Common myeloid progenitor, CD34-positive (primary cell): ENCODE measurements at places on chromosomes 16 and 17.

DNA sequence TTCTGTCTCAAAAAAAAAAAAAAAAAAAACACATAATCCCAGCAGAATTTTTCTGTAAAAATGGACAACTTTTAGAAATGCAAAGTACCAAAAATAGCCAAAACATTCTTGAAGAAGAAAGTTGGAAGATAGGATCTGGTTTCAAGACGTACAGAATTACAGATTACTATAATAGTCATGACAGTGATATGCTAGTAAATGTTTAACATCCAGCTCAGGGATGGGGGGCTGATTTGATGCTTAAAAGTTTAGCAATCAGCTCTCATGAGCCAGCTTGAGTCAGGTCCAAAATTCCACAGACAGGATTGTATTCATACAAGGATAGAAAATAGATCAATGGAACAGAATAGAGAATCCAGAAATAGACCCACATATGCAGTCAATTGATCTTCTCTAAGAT, 100.5 kb downstream of the CYB561 start:
- no peak for DNase-seq

DNA sequence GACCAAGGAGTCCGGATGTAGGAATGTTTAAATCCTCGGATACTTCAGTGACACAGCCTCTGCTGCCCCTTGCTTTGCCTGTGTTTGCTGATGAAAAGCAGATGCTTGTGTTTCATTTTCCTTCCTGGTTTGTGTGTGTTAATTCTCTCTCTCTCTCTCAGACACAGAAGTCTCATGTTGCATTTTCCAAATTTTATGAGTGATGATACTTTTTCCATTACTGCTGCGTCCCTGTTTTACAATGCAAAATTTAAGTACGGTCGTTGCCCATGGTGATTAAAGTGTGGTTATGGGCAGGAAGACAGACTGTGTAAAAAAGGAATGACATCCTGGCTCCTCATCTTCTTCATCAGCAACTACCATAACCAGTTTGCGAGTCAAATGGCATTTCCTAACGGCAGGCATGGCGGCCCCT, 5.7 kb downstream of the RMI2 start:
- DNase-seq = no peak

DNA sequence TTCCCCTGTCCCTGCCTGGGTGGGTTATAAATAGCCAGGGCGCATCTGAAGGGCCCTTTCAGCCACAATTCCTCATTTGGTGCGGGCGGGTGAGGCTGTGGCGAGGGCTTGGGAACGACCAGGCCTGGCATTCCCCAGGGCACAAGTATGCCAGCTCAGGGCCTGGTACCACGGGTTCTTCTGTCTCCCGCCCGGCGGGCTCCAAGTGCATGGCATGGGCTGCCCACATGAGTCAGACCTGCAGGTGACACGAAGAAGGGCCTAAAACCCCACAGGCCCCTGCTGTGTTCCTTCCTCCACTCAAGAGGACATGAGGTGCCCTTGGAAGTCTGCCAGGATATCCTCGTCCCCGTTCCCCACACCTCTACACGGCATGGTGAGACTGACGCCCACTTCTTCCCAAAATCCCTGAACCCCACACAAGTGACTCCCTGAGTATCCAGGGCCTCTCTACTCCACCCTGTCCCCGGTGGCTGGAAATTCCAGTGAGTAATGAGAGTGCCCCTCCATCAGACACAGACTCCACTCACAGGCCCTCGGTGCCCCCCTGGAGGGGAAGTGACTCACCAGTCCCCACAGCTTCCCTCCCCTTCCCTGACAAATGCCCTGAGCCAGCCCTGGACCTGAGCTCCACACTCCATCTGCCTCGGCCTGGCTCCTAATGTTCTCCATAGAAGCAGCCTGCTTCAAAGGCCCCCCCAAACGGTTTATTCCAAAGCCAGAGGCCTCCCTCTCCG, 68.8 kb downstream of the ABR start:
- DNase-seq = peak; percentile 90

GRCh38 chr17:34472363-34472762, 107.0 kb upstream of the TMEM132E start:
- DNase-seq = no peak

DNA sequence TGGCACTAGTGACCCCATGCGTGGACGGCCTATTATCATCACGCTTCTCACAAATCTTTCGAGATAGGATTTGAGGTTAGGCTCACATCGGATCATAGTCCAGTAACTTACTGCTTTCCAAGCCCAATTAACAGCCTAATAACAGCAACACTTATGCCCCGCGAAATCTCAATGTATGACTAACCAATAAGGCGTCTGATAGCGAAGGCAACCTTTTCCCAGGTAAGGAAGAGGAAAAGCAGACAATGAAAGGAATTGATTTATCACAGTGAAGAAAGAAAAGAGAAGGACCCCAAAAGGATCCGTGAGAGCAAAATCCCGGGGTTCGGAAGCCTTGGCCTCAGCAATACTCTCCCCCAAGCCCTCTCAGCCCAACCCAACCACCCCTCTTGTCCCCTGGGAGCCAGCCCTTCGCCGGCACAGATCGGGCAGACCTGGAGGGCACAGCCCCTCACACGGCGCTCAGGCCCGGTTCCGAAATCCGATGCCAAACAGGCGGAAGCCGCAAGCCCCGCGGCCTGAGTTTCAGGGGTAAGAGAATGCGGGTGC, 534 bp downstream of the GPATCH8 start:
- peak; percentile 16 for DNase-seq

- no peak for DNase-seq
Measured at GRCh38 chr17:77503293-77503655, 362.5 kb downstream of the SEC14L1 start.

- DNase-seq = no peak
Measured at GRCh38 chr16:373020-373598, 2.8 kb upstream of the MRPL28 start.

- DNase-seq = peak; percentile 56
Measured at GRCh38 chr17:81536299-81537290, 8.4 kb downstream of the FSCN2 start.

DNA sequence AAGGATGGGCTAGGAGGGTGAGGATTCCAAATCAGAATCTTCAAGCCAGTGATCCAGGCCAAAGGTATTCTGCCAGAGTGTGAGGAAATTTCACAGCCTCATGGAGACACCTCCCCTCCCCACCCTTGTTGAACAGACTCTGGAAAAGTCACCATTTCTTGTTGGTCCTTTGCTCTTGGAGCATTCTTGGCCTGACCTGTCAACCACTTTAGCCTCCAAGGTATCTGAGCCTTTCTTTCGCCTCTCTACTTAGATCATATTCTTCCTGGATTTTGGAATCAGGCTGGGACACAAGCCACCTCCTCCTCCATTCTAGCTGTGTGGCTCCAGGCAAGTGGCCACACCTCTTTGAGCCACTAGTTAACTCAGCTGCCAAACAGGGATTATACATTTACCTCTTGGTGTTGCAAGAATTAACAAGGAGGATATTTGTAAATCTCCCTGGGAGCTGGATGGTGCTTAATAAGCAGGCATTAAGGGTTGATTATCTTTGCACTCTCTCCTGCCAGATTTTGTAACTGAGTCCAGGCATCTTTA, 193.5 kb downstream of the WWOX start:
- DNase-seq = no peak

DNA sequence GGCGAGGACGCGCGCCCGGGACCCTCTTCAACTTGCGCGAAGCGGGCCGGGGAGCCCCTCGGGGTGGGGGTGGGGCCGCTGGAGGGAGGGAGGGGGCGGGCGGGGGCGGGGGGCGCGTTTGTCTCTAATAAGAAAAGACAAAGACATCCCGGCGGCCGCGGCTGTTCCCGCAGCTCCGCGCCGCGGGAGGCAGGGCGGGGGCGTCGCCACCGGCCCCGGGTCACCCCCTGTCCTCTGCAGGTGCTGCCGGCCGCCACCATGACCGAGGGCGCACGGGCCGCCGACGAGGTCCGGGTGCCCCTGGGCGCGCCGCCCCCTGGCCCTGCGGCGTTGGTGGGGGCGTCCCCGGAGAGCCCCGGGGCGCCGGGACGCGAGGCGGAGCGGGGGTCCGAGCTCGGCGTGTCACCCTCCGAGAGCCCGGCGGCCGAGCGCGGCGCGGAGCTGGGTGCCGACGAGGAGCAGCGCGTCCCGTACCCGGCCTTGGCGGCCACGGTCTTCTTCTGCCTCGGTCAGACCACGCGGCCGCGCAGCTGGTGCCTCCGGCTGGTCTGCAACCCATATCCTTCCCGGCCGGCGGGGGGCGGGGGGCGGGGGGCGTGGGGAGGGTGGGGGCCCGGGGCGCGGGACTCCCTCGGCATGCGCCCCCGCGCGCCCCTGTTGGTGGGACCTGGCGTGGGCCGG, 714 bp downstream of the CACNA1H start:
- DNase-seq = no peak

DNA sequence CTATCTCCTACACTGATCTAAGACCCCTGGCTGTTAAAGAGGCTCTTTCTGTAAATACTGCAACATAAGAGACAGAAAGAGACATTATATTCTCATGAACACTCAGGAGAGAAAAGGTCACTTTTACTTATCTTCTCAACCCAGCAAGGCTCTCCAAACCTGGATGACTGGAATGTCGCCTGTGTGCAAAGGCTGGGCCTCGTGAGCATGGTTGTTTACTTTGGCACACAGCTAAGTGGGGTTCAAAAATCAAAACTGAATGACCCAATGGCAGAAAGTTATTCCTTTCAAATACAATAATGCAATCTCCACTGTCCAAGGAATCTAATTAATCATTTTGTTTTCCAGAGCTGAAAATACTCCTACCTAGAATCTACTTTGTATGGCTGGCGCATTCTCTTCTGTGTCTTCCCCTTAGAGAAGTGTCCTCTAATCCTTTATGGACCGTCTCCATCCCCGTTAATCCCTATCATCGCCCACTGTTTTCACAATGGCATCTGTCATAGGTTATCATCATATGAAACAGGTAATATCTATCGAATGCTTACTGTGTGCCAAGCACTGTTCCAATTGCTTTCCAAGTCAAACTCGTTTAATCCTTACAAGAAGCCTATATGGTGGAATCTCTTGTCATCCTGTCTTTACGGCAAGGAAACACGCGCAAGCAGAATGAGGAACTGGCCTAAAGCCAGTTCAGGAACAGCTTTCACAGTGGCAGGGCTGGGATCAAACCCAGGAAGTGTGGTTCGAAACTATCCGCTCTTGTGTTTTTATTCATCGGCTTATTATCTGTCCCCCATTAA, 1.3 kb downstream of the SLX4 start:
- DNase-seq = peak; percentile 34

DNA sequence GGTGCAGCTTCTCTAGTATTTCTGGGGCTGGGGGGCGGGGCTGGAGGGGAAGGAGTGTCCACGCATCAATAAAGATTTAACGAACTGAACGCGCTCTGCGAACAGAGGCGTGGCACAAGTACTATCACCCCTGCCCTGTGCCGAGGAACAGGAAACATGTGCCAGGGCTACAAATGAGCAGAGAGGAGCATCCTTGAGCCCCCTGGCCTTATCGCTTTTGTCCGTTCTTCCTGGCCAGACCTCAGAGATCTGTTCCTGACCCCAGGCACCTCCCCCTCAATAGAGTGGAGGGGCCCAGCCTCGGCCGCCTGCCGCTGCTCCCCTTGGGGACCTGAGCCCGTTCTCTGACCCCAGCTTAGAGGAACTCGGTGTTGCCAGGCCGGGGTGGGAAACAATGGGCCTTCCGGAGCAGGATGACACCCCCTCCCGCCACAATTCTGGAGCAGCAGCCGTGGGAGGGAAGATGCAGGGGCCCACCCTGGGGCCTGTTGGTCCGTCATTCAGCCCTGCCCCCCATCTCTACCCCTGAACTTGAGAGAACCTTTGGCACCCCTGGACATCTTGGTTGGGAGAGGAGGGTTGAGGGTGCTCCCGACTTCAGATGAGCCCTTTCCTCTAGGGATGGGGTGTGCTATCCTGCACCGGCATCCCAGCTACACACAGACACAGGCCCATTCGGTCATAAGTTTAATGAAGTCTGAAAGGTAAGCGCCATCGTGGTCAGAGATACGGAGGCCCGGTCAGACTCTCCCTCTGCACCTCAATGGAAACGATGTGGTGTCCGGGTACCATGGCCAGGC, 1.1 kb downstream of the NAA38 start:
- peak; percentile 95 for DNase-seq

GRCh38 chr16:89253548-89254287, 36.2 kb downstream of the ZNF778 start:
- peak; percentile 43 for DNase-seq

GRCh38 chr17:17975436-17975835, 2.8 kb downstream of the DRC3 start:
- peak; percentile 25 for DNase-seq

DNA sequence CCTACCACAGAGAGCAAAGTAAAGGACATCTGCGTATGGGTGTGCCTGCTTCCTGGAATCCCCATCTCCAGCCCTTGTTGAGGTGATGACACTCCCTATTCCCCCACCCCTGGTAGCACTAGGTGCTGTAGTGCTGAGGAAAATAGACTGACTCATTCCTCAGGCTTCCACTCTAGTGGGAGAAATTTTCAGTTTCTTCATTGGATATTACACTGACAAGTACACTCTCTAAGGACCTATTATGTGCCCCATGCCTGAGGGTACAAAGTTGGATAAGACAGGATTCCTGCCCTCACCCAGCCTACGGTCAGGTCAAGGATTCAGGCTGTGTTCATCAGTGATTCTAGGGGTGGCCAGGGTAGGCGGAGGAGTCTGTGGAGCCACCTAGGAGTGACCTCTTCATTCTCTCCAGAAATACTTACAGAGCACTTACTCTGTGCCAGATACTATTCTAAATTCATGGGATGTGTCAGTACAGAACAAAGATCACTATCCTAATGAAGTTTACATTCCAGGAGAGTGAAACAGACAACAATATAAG, 4.5 kb upstream of the ZC3H7A start:
- DNase-seq = no peak

- peak; percentile 70 for DNase-seq
Measured at GRCh38 chr16:87635541-87636049, 33.3 kb downstream of the JPH3 start.

- DNase-seq = peak; percentile 9
Measured at GRCh38 chr17:67208232-67208631, 36.8 kb downstream of the HELZ start.

- DNase-seq = no peak
Measured at GRCh38 chr17:48746916-48747444, 18.4 kb upstream of the HOXB13 start.

DNA sequence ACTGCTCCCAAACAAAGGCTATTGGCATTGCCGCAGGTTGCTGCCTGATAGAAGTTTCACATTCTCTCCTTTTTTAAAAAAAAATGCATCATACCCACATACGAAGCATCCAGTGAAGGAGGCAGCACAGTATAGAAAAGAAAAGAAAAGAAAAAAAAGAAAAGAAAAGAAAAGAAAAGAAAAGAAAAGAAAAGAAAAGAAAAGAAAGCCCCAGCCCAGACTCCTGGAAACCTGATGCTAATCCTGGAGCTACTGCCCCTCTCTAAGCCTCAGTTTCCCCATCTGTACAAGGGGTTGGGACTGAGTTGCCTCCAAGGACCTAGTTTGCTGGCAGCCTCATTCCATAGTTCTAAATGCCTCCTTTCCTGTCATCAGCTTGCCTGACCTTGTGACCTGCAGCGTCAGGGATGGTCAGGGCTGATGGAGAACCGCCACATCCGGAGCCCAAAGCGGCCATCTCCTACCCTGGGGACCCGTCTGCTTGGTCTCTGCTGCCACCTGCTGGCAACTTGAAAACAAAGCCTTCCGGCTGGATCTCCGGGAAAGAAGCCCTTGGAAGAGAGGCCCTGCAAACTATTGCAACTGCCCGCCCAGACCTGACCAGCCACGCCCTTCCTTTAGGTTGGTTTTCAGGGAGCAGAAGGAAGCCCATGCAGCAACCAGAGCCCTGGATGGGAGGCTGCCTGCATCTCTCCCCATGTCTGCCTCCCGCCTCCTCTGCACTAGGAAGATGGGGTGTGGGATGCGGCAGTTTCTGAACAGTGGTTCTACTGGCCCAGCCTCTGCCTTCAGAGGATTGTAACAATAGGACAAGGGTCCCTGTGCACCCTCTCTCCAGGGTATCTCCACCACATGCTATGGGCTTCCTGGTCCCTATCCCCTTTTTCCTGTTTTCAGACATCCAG, 13.0 kb downstream of the AIPL1 start:
- DNase-seq = peak; percentile 62
